A549 treated with DMSO at 1 μM for 4 hours (cell line): ENCODE measurements at places on chromosomes 1 and 21. TPM values are rescaled to one million over a fixed set of nuclear protein-coding genes. Genes with fewer than 3 reads are reported as not detected.

Gene ARHGEF10L
- total RNA-seq = 5.7 to 7.8 TPM (median 6.8 TPM) in 5 replicates

Gene RNF186
- total RNA-seq = not detected in 5 replicates

Gene IFNLR1
- total RNA-seq = 1.0 to 1.5 TPM (median 1.4 TPM) in 5 replicates

Gene OR11L1
- not detected in 5 replicates for total RNA-seq

Gene SYT6
- total RNA-seq = 0.33 to 0.92 TPM (median 0.55 TPM) in 5 replicates

Gene CDC7
- total RNA-seq = 4.6 to 7.4 TPM (median 6.6 TPM) in 5 replicates

Gene STK40
- total RNA-seq = 8.2 to 13.1 TPM (median 11.0 TPM) in 5 replicates

Gene TMEM82
- total RNA-seq = not detected in 5 replicates

Gene BACE2
- 20.2 to 24.4 TPM (median 22.5 TPM) in 5 replicates for total RNA-seq

Gene RGSL1
- total RNA-seq = not detected in 5 replicates

Gene GSTM1
- total RNA-seq = not detected in 5 replicates

Gene PRAMEF17
- total RNA-seq = not detected in 5 replicates

Gene PROK1
- total RNA-seq = not detected in 5 replicates

Gene KIF2C
- 38.9 to 43.7 TPM (median 41.4 TPM) in 5 replicates for total RNA-seq

Gene MORC3
- total RNA-seq = 6.8 to 9.6 TPM (median 8.5 TPM) in 5 replicates

Gene FCER1A
- not detected in 5 replicates for total RNA-seq

Gene PTGFRN
- total RNA-seq = 16.0 to 21.3 TPM (median 18.4 TPM) in 5 replicates

Gene KLF17
- 0.18 to 0.64 TPM (median 0.31 TPM) in 5 replicates for total RNA-seq

Gene TMOD4
- 0.25 to 0.44 TPM (median 0.33 TPM) in 4 of 5 replicates, not detected in the other for total RNA-seq

Gene TRAPPC3
- total RNA-seq = 73.3 to 85.3 TPM (median 76.2 TPM) in 5 replicates

Gene C1orf141
- total RNA-seq = not detected in 5 replicates

Gene IL20
- total RNA-seq = not detected in 5 replicates

Gene NHLH2
- 0.03 TPM in 1 of 5 replicates, not detected in the others for total RNA-seq

Gene ZNF362
- 8.4 to 12.2 TPM (median 10.4 TPM) in 5 replicates for total RNA-seq

Gene CLEC20A
- total RNA-seq = not detected in 5 replicates

Gene CD53
- not detected in 5 replicates for total RNA-seq

Gene KRTAP7-1
- not detected in 5 replicates for total RNA-seq

Gene FMOD
- total RNA-seq = 0.09 TPM in 1 of 5 replicates, not detected in the others
